ENCODE measurements at places on chromosomes 11 and 22.
A peak's percentile ranks its signal among the peaks of the same experiment; 100 is the strongest.

DNA sequence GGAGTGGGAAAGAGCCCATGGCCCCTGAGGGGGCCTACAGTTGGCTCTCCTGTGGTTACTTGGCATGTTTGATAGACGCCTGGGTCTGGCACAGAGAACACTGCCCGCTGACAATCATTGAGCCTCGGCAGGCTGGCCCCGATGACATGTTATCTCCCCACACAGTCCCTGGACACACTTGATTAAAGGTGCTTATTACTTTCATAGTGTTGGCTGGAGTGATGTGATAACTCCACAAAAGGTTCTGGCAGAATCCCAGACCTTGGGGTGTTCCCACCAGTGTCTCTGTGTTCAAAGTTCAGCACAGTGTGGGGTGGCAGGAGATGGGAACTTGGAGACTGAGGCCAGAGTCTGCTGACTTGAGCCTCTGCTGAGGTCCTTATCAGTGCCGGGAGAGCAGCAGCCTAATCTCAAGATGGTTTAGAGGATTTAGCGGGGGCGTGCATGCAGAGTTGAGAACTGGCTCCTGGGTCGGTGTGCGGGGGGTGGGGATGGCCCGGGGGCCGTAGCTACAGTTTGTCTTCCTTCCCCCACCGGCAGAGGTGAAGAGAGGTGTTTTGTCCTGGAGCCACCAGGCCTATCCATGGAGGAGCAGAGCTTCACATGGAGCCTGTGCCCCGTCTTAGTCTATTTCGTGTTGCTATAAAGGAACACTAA lies 22.5 kb downstream of the PARVB start:
- DNase-seq, result no peak

DNA sequence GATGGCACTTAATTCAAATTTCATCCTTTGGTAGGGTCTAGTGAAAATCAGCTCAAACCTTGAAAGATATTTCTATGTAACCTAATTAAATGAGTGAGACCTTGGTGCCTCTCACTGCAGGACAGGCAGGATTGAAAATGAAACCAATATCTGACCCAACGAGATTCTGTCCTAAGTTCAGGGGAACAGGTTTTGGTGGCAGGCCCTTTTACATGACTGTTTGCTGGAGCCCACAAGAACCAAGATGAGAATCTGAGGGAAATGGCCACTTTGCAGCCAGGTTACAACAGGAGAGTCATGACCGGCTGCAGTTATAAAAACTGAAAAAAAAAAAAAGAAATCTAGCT lies 130.2 kb downstream of the TRIM44 start:
- DNase-seq, result no peak

DNA sequence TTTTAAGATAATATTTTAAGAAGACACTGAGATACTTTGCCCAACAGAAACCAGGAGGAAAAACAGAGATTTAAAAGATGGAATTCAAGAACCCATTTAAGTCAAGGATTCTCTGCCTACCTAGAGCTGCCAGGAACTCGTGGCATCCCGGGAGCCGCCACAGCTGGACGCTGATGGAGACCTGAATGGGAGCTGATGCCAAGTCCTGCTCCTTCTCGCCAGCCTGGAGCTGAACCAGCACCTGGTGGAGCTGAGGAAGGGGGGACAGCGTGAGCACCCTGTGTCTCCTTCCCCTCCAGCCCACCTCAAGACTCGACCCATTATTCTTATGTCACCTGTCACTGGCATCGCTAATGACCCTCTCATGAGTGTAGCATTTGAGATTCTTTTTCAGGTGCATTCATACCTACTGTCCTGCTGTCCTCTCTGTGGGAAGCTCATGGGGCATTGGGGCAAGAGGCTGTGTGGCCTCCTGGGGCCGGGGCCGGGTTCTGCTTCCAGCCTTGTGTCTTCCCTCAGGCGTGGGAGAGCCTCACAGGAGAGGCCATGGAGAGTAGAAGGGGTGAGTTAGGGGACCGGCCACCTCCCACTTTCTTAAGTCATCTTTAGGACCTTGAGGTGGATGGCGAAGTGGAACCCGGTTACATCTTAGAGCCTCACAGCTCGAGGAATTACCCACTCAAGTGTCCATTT lies 70.8 kb upstream of the PITPNB start:
- no peak for DNase-seq

DNA sequence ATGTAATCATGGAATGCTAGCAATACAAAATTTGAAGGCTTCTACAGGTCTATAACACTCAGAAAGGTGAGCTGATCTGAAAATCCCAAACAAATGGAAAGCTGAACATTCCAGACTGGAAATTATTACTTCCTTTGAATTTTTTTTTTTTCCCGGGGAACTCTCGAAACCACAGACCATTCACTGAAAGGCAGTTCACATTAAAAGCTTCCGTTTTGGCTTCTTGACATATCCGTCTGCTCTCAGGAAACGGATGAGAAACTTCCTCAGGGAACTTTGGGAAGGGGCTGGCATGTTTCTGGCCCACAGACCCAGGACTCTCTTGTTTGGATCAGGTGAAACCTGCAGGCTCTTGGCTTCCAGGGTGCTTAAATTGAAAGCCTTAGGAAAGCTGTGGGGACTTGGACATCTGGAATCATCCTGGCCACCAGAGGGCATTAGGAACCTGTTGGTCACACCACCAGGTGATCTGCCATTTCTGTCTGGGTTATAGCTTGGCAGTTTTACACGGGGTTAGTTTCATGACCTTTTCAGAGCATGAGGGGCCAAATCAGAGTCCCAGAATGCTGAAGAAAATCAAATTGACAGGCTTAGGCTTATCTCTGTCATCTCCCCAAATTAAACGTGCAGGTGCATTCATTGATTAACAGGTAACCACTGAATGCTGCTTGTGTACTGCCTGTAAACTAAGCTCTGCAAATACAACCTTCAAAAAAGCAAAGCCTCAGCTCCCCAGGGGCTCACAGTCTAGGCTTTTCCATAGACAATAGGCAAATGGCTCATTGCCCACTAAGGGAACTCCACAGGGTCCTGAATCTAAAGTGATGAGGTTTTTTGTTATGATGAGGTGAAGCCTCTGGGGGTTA lies 22.7 kb upstream of the GRAMD1B start:
- peak; percentile 17 for DNase-seq

- no peak for DNase-seq
Measured at GRCh38 chr22:50083462-50084079, 1.7 kb downstream of the MLC1 start.

DNA sequence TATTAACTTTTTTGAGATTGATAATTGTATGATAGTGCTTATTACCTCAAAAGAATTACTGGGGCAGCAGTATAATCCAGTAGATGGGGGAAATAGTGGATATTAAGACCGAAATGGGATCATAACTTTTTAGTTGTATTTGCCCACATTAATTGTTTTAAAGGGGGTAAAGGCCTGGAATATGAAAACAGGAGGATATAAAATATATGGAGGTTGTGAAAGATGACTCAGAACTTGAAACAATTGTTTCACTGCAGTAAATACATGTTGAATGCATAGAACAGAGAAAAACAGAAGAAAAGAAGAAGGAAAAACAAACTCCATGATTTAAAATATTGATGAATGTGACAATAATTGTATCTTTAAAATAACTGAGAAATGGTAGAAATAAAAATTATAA lies 94.1 kb upstream of the VPREB1 start:
- DNase-seq, result no peak

GRCh38 chr22:38320605-38321402 lies 3.6 kb upstream of the CSNK1E start:
- DNase-seq, result no peak

- no peak for DNase-seq
Measured at GRCh38 chr11:120898568-120898967, 125.3 kb upstream of the TBCEL start.

GRCh38 chr11:47912843-47913437 lies 64.8 kb upstream of the NUP160 start:
- DNase-seq, result no peak

DNA sequence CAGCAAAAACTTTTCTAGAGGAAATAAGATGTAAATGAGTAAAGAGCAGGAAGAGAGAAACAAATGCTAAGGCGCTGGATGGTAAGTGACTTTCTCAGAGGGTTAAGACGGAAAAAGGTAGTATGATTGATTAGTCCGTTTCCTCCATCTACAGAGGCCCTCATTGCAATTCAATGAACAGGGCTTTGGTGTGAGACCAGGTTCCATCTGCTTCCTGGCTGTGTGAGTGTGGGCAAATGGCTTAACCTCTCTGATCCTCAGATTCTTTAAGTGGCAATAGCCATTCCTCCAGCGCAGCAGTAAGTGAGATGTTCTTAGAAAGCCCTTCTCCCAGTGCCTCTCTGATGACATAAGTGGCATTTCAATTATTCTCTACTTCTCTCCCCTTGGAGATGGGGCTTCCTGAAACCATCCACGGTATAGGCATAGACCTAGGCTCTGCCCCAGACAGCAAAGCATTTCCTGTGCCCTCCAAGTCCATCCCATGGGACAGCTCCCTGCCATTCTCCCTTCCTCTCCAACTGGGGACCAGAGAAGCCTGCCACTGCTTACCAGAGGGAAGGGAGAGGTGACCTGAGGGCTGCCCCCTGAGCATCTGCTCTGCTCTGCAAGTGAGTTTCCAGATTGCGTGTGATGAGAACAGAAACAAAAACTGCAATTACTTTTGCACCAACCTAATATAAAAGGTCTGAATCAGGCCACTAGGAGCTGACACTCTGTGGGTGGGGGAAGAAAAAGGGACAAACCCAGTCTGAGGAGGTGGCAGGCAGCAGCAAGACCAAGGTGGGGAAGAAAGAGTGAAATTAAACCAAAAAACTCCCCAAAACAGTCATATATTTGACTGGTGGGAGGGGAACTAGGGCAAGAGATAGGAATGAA lies 12.7 kb upstream of the CD44 start:
- DNase-seq, result no peak

GRCh38 chr11:64747961-64748665 lies 4.2 kb upstream of the RASGRP2 start:
- no peak for DNase-seq

DNA sequence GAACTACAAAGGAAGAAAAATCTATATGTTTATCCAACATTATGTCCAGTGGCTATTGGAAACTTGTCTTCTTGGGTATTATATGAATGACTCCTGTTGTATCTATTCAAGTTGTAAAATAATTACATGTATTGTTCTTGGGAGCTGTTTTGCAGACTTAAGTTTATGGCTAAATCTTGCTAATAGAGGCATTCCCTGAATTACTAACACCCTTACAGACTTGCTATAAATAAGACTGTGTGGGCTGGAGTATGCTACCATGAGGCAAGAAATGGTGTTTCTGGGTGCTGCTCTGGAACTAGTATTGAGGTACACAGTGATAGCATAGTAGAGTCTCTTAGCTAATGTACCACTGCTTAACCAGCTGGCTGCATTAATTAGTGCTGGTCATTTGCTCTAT lies 155.1 kb downstream of the HIPK3 start:
- no peak for DNase-seq

DNA sequence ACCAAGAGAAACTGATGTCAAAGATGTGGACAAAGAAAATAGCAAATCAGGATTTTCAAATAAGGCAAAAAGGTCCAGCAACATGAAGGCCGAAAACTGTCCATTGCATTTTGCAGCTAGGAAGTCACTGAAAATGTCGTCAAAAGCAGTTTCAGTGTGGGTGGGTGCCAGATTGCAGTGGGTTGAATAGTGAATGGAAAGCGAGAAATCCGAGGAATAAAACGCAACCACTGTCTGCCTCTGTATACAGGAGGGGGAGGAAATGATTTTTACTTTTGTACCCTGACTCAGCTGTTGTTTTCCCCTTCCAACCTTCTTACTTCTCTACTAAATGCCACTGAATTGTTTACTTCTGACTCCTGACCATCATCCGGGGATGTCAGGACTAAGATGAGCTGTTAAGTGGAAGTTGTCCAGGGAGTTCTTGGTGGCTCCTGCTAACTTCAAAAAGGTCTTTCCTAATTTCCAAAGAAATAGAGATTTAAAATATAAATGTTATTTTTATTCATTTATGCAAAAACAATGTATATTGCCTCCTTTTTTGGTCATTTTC lies 64.9 kb upstream of the BIRC3 start:
- no peak for DNase-seq

DNA sequence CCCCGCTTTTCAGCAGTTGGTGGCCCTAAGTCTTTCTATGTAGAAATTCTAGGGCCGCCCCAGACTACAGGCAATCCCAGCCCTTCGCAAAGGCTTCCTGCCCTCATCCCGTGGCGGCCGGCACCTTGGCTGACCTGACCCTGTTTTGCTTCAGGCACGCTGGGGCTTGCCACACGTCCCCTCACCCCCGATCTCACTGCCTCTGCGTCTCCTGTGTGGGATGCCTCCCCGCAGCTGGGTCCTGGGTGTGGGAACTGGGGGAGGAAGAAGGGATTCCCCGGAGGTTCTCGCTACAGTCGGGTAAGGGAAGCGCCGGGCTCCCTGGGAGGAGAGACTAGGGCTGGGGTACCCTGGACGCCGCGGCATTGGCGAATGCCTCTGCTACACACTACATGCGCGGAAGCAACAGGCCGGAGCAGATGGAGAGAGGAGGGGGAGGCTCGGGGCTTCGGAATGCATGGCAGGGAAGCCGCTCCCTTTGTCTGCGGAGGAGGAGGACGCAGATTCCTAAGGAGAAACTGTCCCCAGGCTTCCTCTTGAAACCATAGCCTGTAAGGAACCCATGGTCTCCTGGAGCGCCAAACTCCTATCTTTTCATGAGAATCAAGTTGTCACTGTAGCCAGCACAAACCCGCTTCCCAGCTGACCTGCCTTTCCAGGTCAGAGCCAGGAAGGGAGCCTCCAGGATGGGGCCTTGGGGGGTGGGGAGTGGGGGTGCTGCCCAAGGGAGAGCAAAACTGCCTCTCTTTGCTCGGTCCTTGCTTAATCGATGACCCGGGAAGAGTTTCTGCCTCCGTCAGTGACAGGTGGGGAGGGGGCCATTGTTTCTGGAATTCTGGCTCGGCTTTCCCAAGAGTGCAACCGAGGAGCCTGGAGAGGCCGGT lies 1.4 kb downstream of the DTX4 start:
- DNase-seq, result no peak

DNA sequence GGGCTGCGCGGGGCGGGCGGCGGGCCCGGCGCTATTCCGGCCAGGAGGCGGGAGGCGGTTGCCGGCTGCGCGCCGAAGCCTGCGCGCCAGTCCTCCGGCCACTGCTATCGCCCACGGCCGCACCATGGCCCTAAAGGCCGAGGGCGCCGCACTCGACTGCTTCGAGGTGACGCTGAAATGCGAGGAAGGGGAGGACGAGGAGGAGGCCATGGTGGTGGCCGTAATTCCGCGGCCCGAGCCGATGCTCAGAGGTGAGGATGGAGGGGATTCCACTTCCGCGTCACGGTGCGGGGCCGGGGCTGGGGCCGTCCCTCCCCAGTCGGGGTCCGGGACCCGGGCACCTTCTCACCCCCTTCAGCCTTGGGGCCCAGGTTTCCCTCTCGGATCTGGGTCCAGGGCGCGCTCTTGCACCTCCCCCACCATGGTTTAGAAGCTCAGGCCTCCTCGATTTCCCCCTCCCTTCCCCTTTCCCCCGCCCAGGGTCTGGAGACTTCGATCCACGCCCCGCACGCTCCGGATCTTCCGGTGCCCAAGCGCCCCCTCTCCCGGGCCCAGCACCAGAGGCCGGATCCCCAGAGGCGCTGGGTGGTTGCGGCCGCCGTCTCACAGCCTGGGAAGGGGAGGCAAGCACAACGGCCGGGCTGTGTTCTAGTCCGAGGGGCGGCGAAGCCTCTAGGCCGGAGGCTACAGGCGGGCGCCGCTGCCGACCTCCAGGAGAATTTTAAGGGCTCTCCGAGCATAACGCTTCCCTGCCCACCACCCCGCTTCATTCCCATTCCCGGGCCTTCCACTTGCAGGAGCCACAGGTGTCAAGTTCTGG lies 517 bp downstream of the SPINDOC start:
- DNase-seq, result peak; percentile 11

- no peak for DNase-seq
Measured at GRCh38 chr22:46635756-46636155, 15.6 kb downstream of the GRAMD4 start.

GRCh38 chr11:1113405-1114201 lies 38.9 kb downstream of the MUC2 start:
- DNase-seq, result no peak

GRCh38 chr11:4551346-4551979 lies 6.5 kb downstream of the OR52M1 start:
- DNase-seq, result no peak
